ENCODE measurements at places on chromosomes 16 and 17. TPM values are rescaled to one million over a fixed set of nuclear protein-coding genes. Genes with fewer than 3 reads are reported as not detected.

Gene LRRC36
- total RNA-seq, result 1.9 TPM

Gene P2RX1
- total RNA-seq, result 44.5 TPM

Gene SHBG
- total RNA-seq, result 3.9 TPM

Gene PRAC2
- not detected for total RNA-seq

Gene CACNG1
- not detected for total RNA-seq

Gene ACSM3
- 8.9 TPM for total RNA-seq

Gene TP53TG3B
- total RNA-seq, result not detected

Gene CCL3
- total RNA-seq, result 52.0 TPM

Gene GRAPL
- not detected for total RNA-seq

Gene FN3KRP
- total RNA-seq, result 5.3 TPM

Gene DNAAF8
- 0.24 TPM for total RNA-seq

Gene MT1A
- not detected for total RNA-seq

Gene KIF1C
- total RNA-seq, result 35.6 TPM
